ENCODE measurements at places on chromosomes 3 and 15.

GRCh38 chr3:121958801-121959200 is 63.2 kb downstream of the ILDR1 start:
- no peaks in the 10 kb centered on the region for H3K36me3 ChIP-seq
- no peak overlapping the region for H3K27ac ChIP-seq
- H3K4me1 ChIP-seq, result no peaks in the 10 kb centered on the region
- H3K4me3 ChIP-seq, result no peak overlapping the region

DNA sequence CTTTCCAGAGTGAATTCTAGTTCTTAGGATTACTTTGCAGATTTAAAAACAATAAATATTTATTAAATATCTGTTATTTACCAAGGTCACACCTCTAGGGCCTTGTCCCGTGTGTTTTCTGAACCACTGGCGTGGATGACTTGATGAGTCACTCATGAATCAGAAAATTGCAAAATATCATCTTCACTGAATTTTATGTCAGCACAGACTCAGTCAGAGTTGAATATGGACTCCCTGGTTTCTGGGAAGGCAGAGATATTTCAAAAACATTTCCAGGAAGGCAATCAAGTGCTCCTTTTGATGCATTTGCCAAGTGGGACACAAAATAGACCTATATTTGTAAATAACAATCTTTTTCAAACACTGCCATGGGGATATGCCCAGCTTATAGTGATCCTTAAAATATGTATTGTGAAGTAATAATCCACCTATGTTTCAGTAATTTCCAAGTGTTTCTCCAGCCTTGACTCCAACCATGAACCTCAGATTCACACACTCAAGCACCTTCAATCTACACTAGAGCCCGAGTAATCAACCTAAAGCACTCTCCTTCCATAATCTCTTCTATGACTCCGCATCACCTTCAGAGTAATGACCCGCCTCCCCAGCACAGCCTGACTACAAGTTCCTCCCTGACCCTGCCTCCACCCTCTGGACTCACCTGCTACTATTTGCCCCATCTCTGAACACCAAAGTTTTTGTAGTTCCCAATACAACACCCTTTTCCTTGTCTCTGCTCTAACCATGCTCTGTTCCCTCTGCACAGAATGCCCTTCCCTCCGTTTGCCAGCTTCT is 24.3 kb downstream of the DPH3 start:
- no peak for DNase-seq
- H3K4me3 ChIP-seq, result no peak overlapping the region
- H3K27me3 ChIP-seq, result no peaks in the 10 kb centered on the region
- H3K36me3 ChIP-seq, result no peaks in the 10 kb centered on the region

DNA sequence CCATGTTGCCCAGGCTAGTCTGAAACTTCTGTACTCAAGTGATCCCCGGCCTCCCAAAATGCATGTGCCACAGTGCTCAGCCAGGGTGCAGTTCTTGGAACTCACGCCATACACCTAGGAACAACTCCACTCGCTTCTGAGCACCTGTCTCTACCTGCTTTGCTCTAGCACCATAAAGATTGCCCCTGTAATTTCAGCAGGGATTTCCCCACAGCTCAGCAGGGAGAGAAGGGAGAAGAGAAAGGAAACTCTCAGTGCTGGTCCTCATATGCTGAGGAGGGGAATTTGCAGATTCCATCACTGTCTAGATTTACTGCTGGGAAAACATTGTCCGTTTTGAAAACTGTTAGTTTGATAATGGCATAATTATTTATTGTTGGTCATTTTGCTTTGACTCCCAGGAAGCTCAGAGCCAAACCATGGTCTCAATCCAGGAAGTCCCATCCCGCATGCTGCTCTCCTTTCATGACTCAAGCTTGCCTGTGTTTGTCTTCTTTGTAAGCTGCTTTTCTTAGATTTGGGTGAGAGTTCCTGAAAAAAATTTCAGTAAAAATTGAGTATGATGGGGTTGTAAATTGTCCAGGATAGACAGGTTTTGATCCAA is 24.2 kb downstream of the TRIM71 start:
- no peak overlapping the region for H3K4me3 ChIP-seq
- no peaks in the 10 kb centered on the region for H3K36me3 ChIP-seq
- no peak for DNase-seq
- no peaks in the 10 kb centered on the region for H3K27me3 ChIP-seq

DNA sequence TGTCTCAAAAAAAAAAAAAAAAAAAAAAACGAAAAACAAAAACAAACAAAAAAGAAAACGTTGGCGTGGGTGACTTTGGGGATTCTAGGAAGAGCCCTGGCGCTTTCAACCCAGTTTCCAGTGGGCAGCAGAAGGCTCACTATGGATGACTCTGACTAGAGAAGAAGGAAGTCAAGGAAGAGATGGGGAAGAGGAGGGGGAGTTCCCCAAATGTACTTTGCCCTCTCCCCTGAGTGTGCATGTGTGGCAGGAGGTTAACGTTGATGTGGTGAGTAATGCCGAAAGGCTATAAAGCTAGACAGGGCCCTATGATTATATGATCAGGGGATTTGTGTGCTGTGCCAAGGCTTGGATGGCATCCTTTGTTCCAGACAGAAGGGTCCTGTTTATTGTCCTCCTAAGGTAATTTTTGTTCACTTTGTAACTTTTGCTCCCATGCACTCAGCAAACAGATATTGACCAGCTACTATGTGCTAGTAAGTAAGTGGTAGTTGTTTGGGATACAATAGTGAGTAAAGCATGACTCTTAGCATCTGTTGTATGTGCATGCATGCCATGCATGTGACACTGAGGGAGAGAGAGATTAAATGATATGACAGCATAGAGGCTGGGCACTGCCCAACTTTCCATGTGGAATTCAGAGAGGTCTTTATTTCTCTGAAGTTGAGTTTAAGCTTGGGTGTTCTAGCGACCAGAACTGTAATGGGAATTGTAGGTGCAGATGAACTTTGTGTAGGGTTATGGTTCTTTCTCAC is 750 bp upstream of the HHLA2 start:
- no peak overlapping the region for H3K27ac ChIP-seq
- peaks cover 17% of the 10 kb centered on the region for H3K4me1 ChIP-seq
- no peak overlapping the region for H3K4me3 ChIP-seq
- no peaks in the 10 kb centered on the region for H3K36me3 ChIP-seq
- no peaks in the 10 kb centered on the region for H3K27me3 ChIP-seq

DNA sequence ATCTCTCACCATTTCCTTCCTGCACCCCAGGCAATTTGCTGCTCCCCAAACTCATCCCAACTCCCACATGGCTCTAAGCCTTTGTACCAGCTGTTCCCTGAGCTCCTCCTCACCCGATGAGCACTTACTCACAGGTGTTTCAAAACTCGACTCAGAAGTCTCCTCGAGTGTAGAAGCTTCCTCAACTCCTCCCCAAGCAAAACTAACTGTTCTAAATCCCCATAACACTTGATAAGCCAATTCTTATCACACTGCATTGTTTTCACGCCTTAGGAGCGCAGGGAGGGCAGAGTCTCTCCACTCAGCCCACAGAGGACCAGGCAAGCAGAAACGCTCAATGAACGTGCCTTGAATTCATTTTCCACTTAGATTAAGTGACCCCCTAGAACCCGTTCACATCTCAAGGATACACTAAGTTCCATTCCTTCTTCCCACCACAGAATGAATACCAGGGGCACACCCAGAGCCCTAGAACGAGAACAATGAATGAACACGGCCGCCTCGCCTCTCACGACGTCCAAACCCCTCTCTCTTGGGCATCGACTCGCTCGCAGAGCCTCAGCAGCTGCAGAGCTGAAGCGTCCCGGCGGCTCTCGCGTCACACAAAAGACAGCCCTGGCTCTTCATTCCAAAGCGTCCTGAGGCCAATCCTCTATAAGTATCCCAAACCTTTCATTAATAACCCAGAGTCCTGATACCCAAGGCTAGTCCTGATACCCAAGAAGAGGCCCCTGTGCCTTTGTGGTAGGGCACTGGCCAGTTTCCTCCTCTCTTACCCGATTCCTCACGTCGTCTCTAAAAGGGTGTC is 1.1 kb downstream of the RAF1 start:
- peak overlapping the region; percentile 99 for H3K27ac ChIP-seq
- DNase-seq, result no peak
- peak overlapping the region; percentile 100 for H3K4me3 ChIP-seq
- no peaks in the 10 kb centered on the region for H3K27me3 ChIP-seq
- H3K4me1 ChIP-seq, result peaks cover 6% of the 10 kb centered on the region
- no peaks in the 10 kb centered on the region for H3K36me3 ChIP-seq

- H3K27ac ChIP-seq, result peak overlapping the region; percentile 89
- peaks cover 7% of the 10 kb centered on the region for H3K36me3 ChIP-seq
- peak overlapping the region; percentile 89 for H3K4me3 ChIP-seq
- peaks cover 66% of the 10 kb centered on the region for H3K4me1 ChIP-seq
- H3K27me3 ChIP-seq, result no peaks in the 10 kb centered on the region
- DNase-seq, result peak; percentile 48
Observed at GRCh38 chr3:69085833-69086722, 1.3 kb downstream of the ARL6IP5 start.

GRCh38 chr15:37582852-37583251 is 351.6 kb upstream of the TMCO5A start:
- no peak overlapping the region for H3K4me3 ChIP-seq
- no peaks in the 10 kb centered on the region for H3K4me1 ChIP-seq
- DNase-seq, result no peak
- no peaks in the 10 kb centered on the region for H3K27me3 ChIP-seq

GRCh38 chr15:33027306-33028035 is 167.0 kb downstream of the FMN1 start:
- peaks cover 4% of the 10 kb centered on the region for H3K4me1 ChIP-seq
- no peak overlapping the region for H3K4me3 ChIP-seq

DNA sequence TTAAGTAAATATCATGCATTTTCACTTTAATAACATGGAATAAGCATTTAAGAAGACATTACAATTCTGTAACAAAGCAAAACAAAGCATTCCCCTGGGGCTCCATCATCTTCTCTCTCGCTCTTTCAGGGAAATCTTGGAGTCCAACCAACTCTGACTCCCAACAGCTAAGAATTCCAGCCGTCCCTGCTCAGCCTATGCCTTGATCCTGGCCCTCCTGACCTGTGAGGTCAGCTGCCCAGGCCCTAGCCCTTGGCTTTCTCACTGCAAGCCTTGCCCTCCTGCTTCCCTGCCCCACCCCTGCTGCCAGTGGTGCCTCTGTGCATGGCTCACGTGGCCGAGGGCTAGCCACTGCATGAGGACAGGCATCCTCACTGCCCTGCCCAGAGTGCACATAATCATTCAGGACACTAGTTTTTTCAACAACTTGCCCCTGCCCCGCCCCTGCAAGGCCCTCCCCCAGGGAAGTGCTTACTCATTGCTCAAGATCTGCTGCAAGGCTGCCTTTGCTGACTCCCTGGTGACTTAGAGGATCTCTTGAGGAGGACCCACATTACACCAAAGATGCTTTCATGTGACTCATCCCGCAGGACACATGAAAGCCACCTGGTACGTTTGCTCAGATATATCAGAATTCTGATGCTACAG is 37.6 kb downstream of the MTMR10 start:
- H3K36me3 ChIP-seq, result peaks cover 77% of the 10 kb centered on the region
- H3K27me3 ChIP-seq, result no peaks in the 10 kb centered on the region
- H3K27ac ChIP-seq, result no peak overlapping the region

- no peaks in the 10 kb centered on the region for H3K27me3 ChIP-seq
- H3K4me3 ChIP-seq, result no peak overlapping the region
- H3K27ac ChIP-seq, result no peak overlapping the region
Observed at GRCh38 chr15:81948222-81948621, 97.6 kb downstream of the MEX3B start.

DNA sequence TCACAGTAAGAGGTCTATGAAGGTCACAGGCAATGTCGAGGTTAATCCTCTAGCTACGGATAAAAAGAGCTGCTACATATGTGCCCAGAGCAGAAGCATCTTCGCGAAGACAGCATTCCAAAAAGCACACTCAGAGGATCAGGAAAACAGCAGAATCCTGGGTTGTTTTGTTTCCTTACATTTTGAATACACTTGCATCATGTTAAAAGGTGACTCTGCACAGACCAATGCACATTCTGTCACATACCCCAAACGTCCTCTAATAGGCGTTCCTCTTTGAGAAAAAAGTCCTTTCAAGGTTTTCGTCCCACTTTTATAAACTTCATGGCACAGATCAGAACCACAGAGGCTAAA is 52.7 kb downstream of the VGLL4 start:
- H3K4me1 ChIP-seq, result no peaks in the 10 kb centered on the region
- no peak overlapping the region for H3K27ac ChIP-seq
- H3K27me3 ChIP-seq, result no peaks in the 10 kb centered on the region
- H3K4me3 ChIP-seq, result no peak overlapping the region

GRCh38 chr3:131735116-131735515 is 232.3 kb upstream of the MRPL3 start:
- no peaks in the 10 kb centered on the region for H3K4me1 ChIP-seq
- no peaks in the 10 kb centered on the region for H3K36me3 ChIP-seq
- H3K27me3 ChIP-seq, result no peaks in the 10 kb centered on the region
- no peak overlapping the region for H3K4me3 ChIP-seq

- H3K4me3 ChIP-seq, result no peak overlapping the region
- no peaks in the 10 kb centered on the region for H3K36me3 ChIP-seq
- H3K27ac ChIP-seq, result no peak overlapping the region
- H3K4me1 ChIP-seq, result no peaks in the 10 kb centered on the region
- no peaks in the 10 kb centered on the region for H3K27me3 ChIP-seq
Observed at GRCh38 chr15:51161491-51162220, 67.0 kb upstream of the TNFAIP8L3 start.

GRCh38 chr3:74883690-74884089 is 269.2 kb upstream of the CNTN3 start:
- no peak overlapping the region for H3K27ac ChIP-seq
- no peaks in the 10 kb centered on the region for H3K27me3 ChIP-seq
- H3K4me3 ChIP-seq, result no peak overlapping the region
- H3K36me3 ChIP-seq, result no peaks in the 10 kb centered on the region
- no peak for DNase-seq

- H3K36me3 ChIP-seq, result no peaks in the 10 kb centered on the region
- H3K4me1 ChIP-seq, result no peaks in the 10 kb centered on the region
- no peaks in the 10 kb centered on the region for H3K27me3 ChIP-seq
- H3K4me3 ChIP-seq, result no peak overlapping the region
- no peak for DNase-seq
- H3K27ac ChIP-seq, result no peak overlapping the region
Observed at GRCh38 chr3:150376001-150376848, 31.9 kb upstream of the TSC22D2 start.

- no peaks in the 10 kb centered on the region for H3K36me3 ChIP-seq
- H3K4me3 ChIP-seq, result no peak overlapping the region
- no peak for DNase-seq
- H3K27ac ChIP-seq, result no peak overlapping the region
- no peaks in the 10 kb centered on the region for H3K27me3 ChIP-seq
Observed at GRCh38 chr15:63791228-63791627, 42.5 kb downstream of the HERC1 start.

GRCh38 chr3:11164607-11165006 is 10.3 kb downstream of the HRH1 start:
- no peak overlapping the region for H3K4me3 ChIP-seq
- no peaks in the 10 kb centered on the region for H3K4me1 ChIP-seq
- H3K36me3 ChIP-seq, result no peaks in the 10 kb centered on the region
- DNase-seq, result no peak
- H3K27me3 ChIP-seq, result no peaks in the 10 kb centered on the region

DNA sequence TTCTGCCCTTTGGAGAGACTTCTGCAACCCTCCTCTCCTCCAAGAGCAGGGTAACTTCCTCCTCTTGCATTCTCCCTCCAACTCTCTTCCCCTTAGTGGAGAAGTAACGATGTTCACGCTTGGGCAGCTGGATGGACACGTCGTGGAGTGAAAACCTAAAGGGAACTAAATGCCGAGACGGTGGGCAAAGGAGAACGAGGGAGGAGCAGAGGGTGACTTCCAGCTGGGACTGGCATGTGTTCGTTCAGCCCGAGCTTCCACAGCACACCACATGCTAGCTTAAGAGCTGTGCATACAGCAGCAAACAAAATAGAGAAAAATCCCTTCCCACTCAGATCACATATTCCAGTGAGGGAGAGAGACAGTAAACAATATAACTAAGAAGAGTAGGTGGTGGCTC is 179.8 kb downstream of the SLCO3A1 start:
- no peaks in the 10 kb centered on the region for H3K27me3 ChIP-seq
- H3K4me3 ChIP-seq, result no peak overlapping the region
- DNase-seq, result no peak
- no peaks in the 10 kb centered on the region for H3K36me3 ChIP-seq

Measured in effector memory CD4-positive, alpha-beta T cell (primary cell).